NK-92 treated with Interleukin-12 subunit alpha and Interleukin-12 subunit beta, amount 100 ng/mL, for 24 hours (cell line): ENCODE measurements at places on chromosomes 11 and 22.

- peak; percentile 32 for DNase-seq
Measured at GRCh38 chr11:88414981-88415413, 77.5 kb upstream of the CTSC start.

DNA sequence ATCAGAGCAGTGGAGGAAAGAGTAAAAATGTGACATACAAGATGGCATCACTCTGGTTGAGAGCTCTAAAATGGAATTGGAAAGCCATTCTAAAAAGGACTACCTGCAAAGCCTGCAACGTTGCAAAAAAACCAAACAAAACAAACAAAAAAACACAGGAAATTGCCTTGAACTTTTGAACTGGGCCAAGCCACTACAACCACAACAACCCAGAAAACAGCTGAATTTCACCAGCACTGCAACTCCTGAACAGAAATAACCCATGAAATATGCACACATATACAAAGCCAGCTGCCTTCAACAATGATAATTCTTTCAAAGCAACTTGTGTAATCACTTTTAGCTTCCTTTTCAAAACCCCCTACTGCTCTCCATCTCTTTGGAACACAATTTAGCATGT is 326.6 kb upstream of the LRRC4C start:
- no peak for DNase-seq

- peak; percentile 60 for DNase-seq
Measured at GRCh38 chr11:19441752-19442553, 201.2 kb upstream of the E2F8 start.

GRCh38 chr11:18836417-18836816 is 44.8 kb upstream of the PTPN5 start:
- no peak for DNase-seq

GRCh38 chr11:44443836-44444769 is 121.4 kb upstream of the CD82 start:
- DNase-seq = no peak

- no peak for DNase-seq
Measured at GRCh38 chr11:103488031-103488461, 378.8 kb downstream of the DYNC2H1 start.

GRCh38 chr22:26576026-26576680 is 13.8 kb downstream of the TPST2 start:
- DNase-seq = no peak

DNA sequence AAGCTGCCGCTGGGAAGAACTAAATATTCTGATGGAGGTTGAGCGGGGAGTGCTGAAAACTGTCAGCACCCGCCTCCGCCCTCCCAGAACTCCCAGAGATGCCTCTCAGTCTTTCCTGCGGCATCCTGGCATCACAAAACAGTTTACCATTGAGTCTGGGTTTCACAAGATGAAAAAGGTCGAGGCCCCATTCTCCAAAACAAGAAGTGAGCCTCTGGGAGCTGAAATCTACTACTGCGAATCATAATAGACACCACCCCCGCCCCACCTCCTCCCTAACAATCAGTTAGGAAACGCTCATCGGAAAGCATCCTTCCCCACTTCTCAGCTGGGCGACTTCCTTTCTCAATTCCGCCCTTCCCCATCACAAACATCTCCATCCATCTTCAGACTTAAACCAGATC is 1.0 kb downstream of the SUN2 start:
- no peak for DNase-seq

DNA sequence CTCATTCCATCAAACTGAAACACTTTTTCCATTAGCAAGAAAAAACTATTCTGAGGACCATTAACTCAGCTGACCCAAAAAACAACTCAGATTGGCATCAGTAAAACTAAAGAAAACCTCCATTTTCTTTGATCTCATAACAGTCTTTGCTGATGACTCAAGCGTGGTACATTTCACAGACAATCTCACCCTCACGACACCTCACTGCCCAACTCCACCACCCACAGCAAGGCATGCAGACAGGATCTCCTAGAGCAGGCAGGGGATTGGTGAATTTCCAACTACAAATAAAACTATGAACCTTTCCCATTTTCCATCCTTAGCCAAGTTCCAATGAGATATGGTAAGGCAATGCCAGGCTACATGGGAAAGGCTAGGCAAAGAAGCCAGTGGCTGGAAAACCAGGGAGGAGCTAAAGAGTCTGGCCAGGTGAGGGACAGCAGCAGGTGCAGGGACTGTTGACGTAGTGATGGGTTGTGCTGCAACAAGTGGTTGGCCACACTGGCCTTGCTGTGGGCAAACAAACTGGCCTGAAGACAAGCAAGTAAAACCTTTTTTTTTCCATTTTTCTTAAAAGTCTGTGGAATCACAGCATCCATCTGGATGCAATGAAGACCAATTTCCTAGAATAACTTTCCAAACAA is 97.2 kb downstream of the SERGEF start:
- DNase-seq = no peak

GRCh38 chr22:37133304-37134018 is 16.3 kb downstream of the IL2RB start:
- no peak for DNase-seq

GRCh38 chr11:120899720-120900119 is 124.2 kb upstream of the TBCEL start:
- DNase-seq = no peak

GRCh38 chr22:48297296-48297695 is 1530.4 kb downstream of the BRD1 start:
- no peak for DNase-seq

- DNase-seq = no peak
Measured at GRCh38 chr11:35208795-35209194, 69.8 kb downstream of the CD44 start.

GRCh38 chr11:66964495-66964894 is 6.3 kb upstream of the PC start:
- DNase-seq = no peak

- DNase-seq = no peak
Measured at GRCh38 chr11:119185981-119186634, 833 bp downstream of the NHERF4 start.

DNA sequence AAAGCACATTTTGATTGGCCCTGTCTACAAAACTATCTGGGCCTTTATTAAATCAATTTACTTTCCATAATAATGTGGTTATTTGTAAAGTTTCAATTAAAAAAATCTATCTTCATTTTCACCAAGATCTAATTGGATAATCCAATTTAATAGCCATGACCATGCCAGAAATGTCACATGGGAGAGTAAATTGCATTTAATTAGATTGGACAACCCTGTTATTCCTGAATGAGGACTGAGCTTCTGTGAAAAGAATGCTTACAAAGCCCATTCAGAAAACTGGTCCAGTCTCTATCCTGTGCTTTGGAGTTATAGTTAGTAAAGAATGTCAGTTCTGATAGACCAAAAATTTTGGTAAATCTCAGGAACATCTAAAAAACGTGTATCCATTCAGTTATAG is 541.9 kb upstream of the ANO5 start:
- no peak for DNase-seq

- DNase-seq = no peak
Measured at GRCh38 chr11:47375020-47375419, 3.3 kb downstream of the SPI1 start.

GRCh38 chr11:8739309-8739793 is 56.8 kb downstream of the RPL27A start:
- DNase-seq = no peak

DNA sequence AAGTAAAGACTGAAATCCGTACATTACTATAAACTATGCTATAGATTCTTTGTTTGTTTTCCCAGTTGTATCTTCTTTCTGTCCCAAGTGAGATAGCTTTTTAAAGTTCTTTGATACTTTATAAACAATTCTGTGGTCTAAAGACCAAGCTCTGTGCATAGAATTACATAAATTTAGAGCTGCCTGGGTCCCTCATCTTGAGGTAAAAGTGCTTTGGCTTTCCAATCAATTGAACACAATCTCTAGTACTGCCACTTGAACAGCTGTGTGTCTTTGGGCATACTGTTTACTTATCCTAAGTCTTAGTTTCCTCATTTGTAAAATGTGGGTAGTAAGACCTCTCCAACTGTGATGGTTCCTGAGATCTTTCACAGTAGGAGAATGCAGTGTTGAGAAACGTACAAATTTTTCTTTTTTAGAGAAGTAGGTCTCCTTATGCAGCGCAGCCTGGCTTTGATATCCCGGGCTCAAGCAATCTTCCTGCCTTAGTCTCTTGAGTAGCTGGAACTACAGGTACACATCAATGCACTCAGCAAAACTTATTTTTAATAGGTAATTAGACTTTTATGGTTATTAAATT is 2.5 kb upstream of the EED start:
- DNase-seq = no peak
